CD4-positive, alpha-beta T cell treated with Interleukin-17A for 1 hour (primary cell): ENCODE measurements at places on chromosomes 12 and 14.

DNA sequence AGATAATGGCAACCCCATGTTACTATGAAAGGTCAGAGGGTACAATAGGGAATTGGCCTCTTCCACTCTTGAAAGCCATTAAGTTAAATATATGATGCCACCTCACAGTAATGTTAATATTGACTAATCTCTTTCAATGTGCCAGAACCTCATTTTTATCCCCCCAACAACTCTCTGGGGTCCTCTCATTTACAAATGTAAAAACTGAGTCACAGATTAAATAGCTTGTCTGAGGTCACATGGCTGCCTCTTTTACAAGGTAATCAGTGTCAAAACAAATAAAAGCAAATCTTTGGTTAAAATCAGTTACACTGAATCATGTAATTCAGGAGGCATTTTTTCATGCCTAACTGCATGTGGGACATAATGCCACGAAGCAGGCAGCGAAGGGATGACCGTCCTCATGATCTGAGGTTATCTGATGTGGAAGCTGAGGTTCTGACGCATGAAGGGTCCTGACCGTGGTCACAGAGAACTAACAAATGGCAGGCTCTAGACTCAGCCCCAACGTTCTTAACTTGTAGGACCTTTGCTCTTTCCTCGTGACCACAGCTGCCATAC is 78.5 kb downstream of the PTPN21 start:
- no peak for DNase-seq

GRCh38 chr14:56004786-56005185 is 113.4 kb upstream of the PELI2 start:
- DNase-seq = peak; percentile 45

GRCh38 chr12:131499864-131500190 is 211.1 kb upstream of the SFSWAP start:
- DNase-seq = no peak

- DNase-seq = no peak
These were observed 270.7 kb downstream of the ALG10 start for GRCh38 chr12:34292736-34293625.

- DNase-seq = no peak
These were observed 138.5 kb downstream of the DICER1 start for GRCh38 chr14:95018821-95019220.

DNA sequence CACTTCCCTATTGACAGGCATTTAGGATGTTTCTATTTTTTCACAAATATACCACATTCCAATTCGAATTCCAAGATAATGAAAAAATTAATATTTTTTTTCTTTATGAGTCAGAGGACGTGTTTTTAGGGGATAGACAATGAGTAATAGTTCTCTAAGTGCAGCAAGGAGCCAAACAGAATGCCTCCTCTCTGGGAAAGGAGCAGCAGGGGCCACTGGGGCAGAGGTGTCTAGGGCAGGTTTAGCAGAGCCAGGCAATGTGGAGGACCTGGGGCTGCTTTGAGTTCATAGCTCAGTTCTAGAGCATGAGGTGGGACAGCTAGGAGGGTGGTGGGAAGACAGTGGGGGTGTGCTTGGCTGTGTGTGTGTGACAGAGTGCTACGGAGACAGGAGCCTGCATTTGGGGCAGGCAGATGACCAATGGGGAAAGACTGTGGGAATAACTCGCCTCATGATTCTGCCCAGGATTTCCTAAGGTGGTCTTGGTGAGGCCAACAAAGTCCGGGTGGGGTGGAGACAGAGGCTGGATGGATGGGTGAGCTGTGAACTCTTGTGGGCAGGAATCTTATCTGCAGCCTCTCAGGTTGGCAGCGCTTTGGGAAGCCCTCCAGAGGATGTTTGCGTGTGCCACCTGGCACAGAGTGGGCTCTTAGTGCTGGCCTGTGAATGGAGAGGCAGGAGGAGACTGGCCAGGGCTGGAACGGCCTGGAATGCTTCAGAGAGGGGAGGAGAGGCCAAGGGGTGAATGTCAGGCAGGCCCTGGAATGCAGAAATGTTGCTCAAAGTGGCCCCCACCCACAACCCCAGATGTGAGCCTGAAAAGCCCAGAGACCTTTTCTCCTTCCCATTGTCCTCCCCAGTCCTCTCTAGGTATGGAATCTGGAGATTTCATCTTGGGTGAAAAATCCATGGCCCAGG is 2.4 kb upstream of the KRT7 start:
- DNase-seq = no peak
